ENCODE measurements at places on chromosomes 12 and 14. TPM values are rescaled to one million over a fixed set of nuclear protein-coding genes. Genes with fewer than 3 reads are reported as not detected.

Gene JPH4
- total RNA-seq: 4.3 TPM

Gene RHNO1
- 12.9 TPM for total RNA-seq

Gene KLRC4
- total RNA-seq: not detected

Gene TPH2
- not detected for total RNA-seq

Gene PTPN11
- total RNA-seq: 82.9 TPM

Gene MYO1H
- total RNA-seq: 0.46 TPM

Gene ATG101
- 50.5 TPM for total RNA-seq

Gene MYH7
- total RNA-seq: not detected

Gene PTPN6
- total RNA-seq: 56.3 TPM

Gene SYCP3
- total RNA-seq: not detected

Gene HCAR2
- 26.5 TPM for total RNA-seq

Gene IFI27
- total RNA-seq: 524 TPM

Gene SLC5A8
- 8.8 TPM for total RNA-seq

Gene TMEM63C
- total RNA-seq: 0.15 TPM

Gene C12orf54
- 0.64 TPM for total RNA-seq

Gene ARHGEF25
- 7.6 TPM for total RNA-seq

Gene TGM1
- total RNA-seq: 9.1 TPM

Gene SCNN1A
- total RNA-seq: 594 TPM

Gene OAS3
- total RNA-seq: 61.9 TPM

Gene ITGB7
- total RNA-seq: 12.9 TPM

Gene GALNT16
- under 0.01 TPM for total RNA-seq

Gene SMCO2
- not detected for total RNA-seq

Gene HNF1A
- total RNA-seq: not detected

Gene TAS2R8
- total RNA-seq: not detected

Gene FRS2
- 54.1 TPM for total RNA-seq

Gene CHMP4A
- total RNA-seq: 69.2 TPM

Gene ABCD4
- 35.1 TPM for total RNA-seq

Gene CCDC196
- not detected for total RNA-seq

Gene CMTM5
- 3.1 TPM for total RNA-seq

Gene DYNC1H1
- 520 TPM for total RNA-seq

Gene KRT5
- total RNA-seq: 4.7 TPM
